NCI-H146 (cell line): ENCODE measurements at places on chromosomes 11 and 22.
A peak's percentile ranks its signal among the peaks of the same experiment; 100 is the strongest.

DNA sequence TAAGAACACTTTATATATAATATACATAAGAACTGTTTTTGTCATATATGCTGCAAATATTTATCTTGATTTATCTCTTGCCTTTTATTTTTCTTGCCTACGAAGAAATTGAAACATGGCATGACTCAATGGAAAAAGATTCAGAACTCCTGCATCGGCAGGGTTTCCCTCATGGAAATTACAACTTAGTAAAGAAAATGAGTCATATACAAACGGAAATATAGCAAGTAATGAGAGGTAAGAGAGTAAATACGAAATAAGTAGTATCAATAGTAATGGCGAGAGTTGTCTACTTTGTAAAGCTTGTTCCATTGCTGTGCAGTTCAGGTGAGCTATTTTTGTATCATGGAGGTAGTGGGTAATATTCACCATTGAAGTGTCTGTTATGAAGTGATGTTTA lies 350.4 kb downstream of the DDX10 start:
- DNase-seq = no peak

GRCh38 chr11:121650351-121651256 lies 197.8 kb upstream of the SORL1-AS1 start:
- no peak for DNase-seq

DNA sequence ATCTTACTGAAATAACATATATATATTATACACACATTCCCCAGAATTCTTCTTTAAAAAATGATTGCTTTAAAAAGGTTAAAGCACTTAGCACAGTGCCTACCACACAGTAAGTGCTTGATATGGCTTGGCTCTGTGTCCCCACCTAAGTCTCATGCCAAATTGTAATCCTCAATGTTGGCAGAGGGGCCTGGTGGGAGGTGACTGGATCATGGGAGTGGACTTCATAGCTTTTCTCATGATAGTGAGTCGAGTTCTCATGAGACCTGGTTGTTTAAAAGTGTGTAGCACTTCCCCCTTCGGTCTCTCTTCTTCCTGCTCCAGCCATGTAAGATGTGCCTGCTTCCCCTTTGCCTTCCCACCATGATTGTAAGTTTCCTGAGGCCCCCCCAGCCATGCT lies 6.2 kb downstream of the CRYAB start:
- DNase-seq = no peak

DNA sequence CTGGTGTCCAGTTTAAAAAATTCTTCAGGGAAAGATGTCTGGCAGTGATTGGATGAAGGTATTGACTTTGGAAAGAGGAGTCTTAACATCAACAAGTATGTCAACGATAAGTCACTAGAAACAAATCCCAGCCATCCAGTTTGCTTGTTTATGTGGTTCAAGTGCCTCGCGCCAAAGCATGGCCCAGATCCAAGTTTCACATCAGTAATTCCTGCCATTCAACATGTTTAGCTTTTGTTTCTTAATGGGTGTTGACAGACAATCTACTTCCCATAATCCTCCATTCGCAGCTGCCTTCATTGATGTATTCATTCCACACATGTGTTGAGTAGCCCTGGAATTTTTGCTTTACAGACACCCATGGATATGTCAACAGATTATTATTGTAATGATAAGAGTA lies 77.8 kb downstream of the UBASH3B start:
- no peak for DNase-seq

DNA sequence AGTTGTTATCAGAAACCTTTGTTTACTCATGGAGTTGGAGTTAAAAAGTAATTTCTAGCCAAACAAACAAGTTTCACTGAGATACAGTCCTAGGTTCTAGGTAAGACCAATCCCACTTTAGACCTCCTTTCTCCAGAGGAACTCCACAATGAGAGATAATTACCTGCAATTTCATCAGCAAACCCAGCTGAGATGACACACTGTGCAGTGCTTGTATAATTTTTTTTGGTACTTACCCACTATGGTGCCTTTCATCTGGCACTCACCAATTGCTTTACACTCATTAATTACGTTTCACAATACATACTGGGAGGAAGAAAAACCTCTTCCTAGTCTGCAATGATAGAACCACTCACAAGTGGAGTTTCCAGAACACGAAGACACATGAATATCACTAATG lies 1.8 kb upstream of the MUC15 start:
- peak; percentile 96 for DNase-seq

GRCh38 chr22:28413612-28414399 lies 265.8 kb downstream of the TTC28 start:
- no peak for DNase-seq

GRCh38 chr22:38863531-38864131 lies 8.4 kb downstream of the CBX6 start:
- no peak for DNase-seq

DNA sequence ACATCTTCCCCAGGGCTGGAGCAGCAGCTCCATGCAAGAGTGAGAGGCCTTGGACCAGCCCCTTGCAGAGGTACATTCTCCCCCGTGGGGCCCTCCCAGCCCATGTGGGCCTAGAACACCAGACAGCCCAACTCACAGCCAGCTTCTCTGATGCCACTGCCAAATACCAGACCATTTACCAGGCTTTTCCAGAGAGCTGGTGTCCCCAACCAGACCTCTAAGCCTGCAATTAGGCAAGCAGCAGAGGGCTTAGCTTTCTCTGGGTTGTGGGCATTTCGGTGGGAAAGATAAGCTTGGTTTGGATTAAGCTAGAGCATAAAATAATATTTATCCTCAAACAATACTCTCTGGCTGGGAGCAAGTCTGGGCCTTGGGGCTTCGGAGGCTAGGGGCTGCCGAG lies 75.6 kb downstream of the TP53I11 start:
- DNase-seq = no peak

- no peak for DNase-seq
Measured at GRCh38 chr11:113689768-113690618, 16.1 kb downstream of the TMPRSS5 start.

DNA sequence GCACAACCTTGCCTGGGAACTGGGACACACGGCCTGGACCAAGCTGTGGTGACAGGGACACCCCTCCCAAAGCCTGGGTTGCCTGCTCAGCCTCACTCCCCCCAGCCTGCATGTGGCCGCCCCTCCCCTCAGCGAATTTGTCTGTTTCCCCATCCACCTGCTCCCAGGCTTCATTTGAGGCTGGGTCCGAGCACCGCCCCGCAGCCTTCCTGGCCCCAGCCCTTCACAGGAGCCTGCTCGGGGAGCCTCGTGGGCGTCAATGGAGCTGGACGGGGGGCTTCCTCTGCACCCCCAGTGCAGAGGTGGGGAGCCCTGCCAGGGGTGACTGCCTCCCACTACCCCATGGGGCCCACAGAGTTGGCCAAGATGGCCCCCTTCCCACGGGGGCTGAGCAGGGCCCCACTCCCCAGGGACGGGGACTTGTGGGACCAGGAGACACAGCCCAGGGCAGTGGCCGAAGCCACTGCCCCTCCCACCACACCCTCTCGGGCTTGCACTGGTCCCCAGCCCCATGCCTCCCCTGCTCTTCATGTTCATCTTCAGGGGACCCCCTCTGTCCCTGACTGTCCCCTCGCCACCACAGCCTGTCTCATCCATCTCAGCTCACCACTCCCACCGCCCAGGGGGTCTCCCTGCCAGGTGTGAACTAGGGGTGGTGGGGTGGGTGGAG lies 91.7 kb downstream of the WNT7B start:
- DNase-seq = no peak

- DNase-seq = no peak
Measured at GRCh38 chr11:112253605-112254242, 6.9 kb downstream of the PLET1 start.

- peak; percentile 90 for DNase-seq
Measured at GRCh38 chr11:12331239-12331874, 46.0 kb upstream of the PARVA start.

- DNase-seq = no peak
Measured at GRCh38 chr11:33552756-33553155, 147.9 kb downstream of the C11orf91 start.

- DNase-seq = no peak
Measured at GRCh38 chr11:116925050-116925449, 87.6 kb upstream of the APOA1 start.

DNA sequence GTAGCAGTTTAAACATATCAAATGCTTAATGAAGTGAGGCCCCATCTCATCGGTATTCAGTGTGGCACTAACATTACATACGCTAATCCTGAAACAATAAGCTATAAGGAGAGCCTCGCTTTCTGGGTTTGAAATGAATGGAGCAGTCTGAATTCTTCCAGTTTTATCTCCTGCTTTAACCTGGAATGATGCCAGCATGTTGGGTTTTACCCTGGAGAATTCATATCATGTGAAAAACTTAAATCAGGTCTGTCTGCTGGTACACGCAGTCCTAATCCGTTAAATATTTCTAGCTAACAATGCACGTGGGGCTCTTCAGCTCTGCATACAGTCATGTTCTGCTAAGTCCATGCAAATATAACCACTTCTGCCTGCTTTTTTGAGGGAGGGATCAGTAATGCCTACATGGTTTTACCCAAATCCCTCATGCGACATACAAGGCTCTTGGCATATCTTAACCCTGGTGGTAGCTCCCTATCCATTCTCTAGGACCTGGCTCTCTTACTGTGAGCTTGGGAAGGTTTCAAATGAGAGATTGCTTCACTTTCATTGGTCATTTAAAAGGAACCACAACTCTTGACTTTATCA lies 92.7 kb downstream of the COMMD9 start:
- no peak for DNase-seq

GRCh38 chr11:95584180-95584579 lies 205.4 kb downstream of the FAM76B start:
- DNase-seq = no peak

DNA sequence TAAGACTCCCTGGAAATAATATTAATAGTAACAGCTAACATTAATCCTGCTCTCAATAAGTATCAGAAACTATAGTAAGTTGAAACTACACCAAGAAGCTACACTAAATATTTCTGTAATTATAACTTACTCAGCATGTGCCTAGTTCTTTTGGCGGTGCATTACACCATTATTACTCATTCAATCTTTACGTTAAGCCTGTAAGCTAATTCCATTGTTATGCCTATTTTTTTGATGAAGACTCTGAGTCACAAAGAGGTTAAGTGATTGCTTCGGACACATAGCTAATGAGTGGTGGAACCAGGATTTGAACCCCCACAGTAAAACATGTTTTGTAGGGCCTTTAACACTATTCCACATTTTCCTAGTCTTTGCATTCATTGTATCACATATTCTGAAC lies 111.6 kb downstream of the RASSF10 start:
- DNase-seq = no peak

- DNase-seq = no peak
Measured at GRCh38 chr11:121508449-121508848, 55.7 kb upstream of the SORL1-AS1 start.

- DNase-seq = peak; percentile 18
Measured at GRCh38 chr22:31313366-31314147, 21.3 kb upstream of the PIK3IP1 start.

DNA sequence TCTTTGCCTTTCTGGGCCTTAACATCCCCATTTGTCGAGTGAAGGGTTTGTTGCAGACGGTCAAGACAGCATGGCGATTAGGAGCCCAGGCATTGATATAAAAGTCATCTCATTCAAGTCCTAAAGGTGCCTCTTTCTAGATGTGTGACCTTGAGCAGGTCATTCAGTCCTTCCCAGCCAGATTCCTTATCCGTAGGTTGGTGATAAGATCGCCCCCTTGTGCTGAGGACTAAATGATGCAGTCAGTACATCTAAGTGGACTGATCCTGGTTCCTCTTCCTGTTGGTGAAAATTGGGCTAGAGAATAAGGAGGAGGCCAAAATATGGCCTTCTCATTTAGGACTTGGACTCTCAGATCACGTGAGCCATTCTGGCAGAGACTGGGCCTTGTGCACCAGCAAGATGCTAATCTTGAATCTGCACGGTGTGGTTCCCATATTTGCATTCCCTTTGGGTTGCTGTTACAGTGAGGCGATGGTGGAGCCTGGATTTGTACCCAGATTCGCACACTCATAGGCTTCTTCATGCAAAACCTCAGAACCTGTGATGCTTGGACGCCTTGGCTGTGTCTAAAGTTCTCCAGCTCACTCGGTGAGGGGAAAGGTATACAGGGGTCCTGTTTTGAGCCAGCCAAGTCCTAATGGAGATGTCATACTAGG lies 156.8 kb downstream of the MYO18B start:
- peak; percentile 41 for DNase-seq

DNA sequence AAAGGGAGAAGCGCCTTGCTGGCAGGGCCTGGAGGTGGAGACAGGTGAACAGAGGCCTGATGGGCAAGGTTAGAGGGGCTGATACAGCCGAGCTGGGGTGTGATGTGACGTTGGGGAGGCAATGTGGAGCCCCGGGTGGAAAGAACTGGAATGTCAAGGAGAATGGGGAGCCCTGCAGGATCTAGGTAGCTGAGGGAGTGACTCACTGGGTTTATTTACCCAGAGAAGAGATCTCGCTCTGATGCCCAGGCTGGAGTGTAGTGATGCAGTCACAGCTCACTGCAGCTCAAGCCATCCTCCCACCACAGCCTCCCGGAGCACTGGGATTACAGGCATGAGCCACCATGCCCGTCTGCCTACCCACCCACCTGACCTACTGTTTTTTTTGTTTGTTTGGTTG lies 1.9 kb upstream of the CYB5R3 start:
- DNase-seq = no peak

DNA sequence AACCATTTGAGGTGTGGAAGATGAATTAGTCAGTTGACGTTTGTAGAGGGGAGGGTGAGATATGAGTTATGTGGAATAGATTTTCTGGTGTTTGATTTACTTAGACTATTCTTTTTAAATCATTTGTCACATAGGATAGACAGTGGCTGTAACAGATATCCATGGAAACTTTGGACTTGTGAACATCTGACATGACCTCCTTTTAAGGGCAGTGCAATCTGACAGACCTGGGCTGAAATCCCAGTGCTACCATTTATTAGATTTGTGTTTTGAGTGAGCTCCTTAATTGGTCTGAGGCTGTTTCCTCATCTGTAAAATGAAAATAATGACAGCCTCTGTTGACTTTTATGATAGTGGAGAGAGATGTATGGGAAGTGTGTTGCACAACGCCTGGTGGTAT lies 159.9 kb downstream of the TEAD1 start:
- no peak for DNase-seq

DNA sequence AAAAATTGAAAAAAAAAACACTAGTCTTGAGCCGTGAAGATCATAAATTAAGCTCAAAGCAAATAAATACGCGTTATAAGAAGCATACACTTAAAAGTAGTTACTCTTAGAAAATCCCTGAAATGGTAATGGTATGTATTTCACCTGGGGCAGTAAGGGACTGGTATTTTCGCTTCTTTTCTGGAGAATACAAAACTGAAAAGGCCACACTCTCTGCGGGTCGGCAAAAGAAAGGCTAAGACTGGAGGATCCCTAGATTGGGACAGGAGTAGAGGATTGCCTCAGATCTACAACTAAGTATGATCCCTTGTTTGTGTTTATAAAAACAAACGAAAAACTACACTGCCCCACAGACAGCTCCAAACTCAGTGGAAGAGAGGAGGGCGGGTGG lies 617 bp downstream of the TSG101 start:
- DNase-seq = no peak

GRCh38 chr22:37232140-37232998 lies 11.7 kb downstream of the RAC2 start:
- DNase-seq = no peak

GRCh38 chr22:23023294-23023693 lies 47.0 kb upstream of the GNAZ start:
- no peak for DNase-seq

- no peak for DNase-seq
Measured at GRCh38 chr11:134372961-134373360, 39.1 kb downstream of the B3GAT1 start.
